ENCODE measurements at places on chromosomes 5 and 9.
A peak's percentile ranks its signal among the peaks of the same experiment; 100 is the strongest.

DNA sequence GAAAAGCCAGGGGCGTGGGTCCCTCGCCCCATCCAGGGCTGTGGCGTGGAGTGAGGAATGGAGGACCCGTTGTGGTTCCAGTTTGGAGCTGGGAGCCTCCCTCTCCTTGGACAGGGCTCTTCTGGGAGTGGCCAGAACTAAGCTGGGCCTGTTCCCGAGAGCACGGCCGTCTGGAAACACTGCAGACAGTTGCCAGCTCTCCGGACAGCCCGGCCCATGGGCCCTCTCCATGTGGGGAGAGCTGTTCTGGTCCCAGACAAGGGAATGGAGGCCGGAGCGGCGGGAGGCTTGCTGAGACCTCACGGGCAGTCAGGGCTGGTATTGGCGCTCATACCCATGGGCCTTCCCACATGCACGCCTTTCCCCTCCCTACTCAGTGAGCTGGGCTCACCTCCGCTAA is 45.2 kb upstream of the FCN2 start:
- no peak for DNase-seq

GRCh38 chr5:96149546-96149945 is 187.9 kb upstream of the ELL2 start:
- DNase-seq = no peak

GRCh38 chr5:72067682-72068470 is 39.4 kb upstream of the MAP1B start:
- no peak for DNase-seq

DNA sequence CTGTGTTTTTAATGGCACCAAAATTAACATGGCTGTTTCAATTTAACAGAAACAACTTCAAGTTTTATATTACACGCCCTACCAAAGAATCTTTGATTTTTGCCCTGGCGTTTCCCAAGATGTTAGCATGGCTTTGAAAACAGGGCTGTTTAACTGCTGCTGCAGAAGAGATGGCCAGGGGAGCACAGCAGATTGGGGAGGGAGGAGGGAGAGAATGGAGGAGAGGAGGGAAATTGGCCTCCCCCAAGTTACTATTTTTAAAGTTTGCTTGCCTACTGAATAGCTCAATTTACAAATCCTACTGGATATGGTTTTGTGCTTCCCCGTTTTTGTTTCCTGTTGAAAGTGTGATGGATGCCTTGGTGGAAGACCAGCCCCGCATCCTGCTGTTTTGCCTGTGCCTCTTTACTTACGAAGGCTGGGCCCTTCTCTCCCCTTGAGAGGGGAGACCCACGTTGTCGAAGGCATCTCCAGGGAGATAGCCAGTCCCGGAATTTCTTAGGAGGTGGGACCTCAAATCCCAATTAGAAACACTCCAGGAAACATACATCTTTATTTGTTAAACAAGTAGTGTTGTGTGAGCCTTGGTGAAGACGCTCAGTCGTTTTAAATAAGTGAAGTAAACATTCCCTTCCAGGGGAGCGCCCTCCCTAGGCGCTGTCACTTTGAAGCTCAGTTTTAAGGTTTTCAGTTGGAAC is 98.6 kb downstream of the AOPEP start:
- DNase-seq = no peak

- DNase-seq = no peak
Measured at GRCh38 chr5:111929261-111929660, 172.3 kb upstream of the NREP start.

DNA sequence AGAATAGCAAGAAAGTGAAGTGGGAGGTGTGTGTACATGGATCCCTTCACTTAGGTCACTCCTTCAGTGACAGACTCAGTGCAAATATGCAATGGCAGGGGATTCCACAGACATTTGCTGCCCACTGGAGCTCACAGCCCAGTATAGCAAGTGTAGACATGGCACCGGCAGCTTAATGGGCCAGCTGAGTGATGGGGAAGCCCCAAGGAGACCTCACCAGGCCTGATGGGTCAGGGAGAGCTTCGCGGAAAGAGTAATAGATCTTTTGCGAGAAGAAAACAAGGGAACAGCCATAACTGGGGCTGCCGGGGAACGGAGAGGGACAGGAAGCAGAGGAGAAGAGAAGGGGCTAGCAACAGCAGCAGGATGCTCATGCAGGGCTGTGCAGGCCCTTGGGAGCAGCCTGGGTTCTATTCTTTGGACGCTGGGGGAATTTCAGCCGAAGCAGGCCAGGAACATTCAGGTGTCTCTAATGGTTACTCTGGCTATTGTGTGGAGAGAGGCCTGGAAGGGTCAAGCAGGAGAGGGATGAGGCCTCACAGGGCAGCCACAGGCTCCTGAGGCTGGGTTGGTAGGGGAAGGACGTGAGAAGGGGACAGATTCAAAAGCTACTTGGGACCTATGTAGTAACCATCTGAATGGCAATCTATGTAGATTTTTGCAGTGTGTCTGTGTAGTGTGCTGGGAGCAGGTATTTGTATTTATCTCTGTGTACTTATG is 27.0 kb downstream of the TCF7 start:
- DNase-seq = no peak

GRCh38 chr5:79689541-79690466 is at the start of gene CMYA5:
Gene CMYA5 (plus strand): TSS chr5:79689836. CDS start chr5:79689908, 72 bp downstream.
- DNase-seq = no peak

GRCh38 chr5:76855961-76856360 is 6.1 kb downstream of the S100Z start:
- no peak for DNase-seq

DNA sequence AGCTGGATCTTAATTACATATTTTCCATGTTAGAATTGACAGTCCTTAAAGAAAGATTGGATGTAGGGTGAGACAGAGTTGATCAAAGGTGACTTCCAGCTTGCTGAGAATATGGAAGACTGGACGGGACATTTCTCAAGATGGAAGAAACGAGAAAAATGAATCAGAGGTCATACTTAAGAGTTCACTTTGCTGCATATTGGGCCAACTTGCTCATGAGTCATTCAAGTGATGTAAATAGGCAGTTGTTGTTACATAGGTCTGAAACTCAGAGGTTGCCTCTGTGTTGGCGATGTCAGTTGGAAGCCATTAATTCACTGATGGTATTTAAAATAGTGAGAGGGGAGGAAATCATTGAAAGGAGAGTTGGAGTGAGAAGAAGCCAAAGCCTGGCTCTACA is 132.8 kb downstream of the CD180 start:
- no peak for DNase-seq

DNA sequence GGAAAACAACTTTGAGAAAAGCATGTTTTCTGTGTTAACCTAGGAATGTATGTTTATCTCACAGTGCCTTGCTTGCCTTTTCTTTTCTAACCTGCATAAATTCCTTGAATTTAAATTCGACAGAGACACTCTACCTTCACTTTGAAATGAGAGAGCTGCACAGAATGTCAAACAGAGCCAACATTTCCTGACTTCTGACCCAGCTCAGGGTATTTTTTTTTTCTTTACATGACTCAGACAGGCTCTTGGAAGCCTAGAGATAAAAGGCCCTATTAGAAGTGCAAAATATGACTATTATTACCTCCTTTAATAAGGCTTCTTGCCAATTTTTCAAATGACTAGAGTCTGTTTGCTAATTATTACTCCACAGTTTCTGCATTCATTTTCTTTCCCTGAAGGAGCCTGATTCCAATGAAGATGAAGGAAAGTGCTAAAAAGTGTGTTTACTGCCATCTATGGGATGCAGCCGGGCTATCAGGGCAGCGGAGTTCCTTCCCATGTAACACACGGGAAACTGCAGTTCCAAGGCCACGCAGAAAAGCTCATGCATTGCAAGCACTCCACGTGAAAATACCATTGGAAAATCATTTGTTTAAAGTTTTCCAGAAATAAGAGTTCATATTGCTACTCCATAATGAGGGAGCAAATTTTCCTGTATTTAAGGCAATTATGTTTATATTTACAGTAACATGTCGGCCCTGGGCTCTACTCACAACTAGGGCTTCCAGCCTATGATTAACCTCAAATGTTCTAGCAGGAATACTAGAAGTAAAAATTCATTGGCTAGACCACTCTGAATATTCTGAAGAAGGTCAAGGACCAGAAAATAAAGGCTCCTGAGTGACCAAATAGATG is 485.6 kb downstream of the ZSWIM6 start:
- no peak for DNase-seq

GRCh38 chr5:119071561-119071995 is 691 bp downstream of the DMXL1 start:
- no peak for DNase-seq

- no peak for DNase-seq
Measured at GRCh38 chr9:107093365-107094060, 189.6 kb upstream of the RAD23B start.

GRCh38 chr9:36845844-36846243 is 188.2 kb downstream of the PAX5 start:
- no peak for DNase-seq

DNA sequence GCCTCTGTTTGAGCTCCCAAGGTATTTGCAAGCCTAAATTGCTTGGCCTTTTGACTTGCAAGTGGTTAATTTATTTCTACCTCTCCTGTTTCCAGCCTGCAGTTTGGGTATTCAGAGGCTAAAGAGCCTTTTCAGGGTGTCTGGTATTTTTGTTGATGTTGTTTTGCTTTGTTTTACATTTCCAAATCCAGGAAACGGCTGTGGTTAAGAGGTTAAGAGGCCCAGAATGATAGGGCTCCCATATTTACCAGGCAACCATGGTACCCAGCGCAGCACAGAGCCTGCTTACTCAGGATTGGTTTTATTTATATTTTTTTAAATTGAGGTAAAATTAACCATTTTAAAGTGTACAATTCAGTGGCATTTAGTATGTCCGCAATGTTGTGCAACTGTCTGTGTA is 92.1 kb downstream of the PDZD2 start:
- DNase-seq = no peak

DNA sequence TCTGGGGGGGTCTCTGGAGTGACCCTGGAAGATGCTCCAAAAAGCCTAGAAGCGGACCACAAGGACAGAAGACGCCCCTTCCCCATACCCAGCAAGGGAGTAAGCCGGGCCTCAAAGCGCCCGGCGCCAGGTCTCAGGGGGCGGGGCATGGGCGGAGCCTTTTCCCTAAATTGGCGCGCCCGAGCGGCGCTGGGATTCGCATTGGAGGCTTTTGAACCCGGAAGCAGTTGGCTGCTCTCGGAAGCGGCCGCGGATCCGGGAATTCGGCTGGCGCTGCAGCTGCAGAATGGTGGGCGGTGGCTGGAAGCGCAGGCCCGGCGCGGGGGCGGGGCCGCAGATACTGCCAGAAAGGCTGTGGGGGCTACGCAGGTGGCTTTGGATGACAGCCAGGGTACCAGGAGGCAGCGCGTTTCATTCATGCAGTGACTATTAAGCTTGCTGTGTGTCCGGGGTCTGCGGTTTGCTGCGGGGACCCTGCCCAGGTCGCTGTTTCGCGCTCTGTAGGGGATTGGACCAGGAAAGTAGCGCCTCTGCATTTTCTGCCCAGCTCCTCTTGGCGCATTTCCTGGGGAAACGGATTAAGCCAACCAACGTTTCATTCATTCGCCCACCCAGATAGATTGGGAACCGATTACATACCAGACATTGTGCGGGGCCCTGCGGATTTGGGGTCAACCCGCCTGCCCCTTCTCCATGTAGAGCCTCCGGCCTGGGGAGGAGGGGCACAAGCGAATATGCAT is 83.0 kb upstream of the FREM1 start:
- peak; percentile 85 for DNase-seq

DNA sequence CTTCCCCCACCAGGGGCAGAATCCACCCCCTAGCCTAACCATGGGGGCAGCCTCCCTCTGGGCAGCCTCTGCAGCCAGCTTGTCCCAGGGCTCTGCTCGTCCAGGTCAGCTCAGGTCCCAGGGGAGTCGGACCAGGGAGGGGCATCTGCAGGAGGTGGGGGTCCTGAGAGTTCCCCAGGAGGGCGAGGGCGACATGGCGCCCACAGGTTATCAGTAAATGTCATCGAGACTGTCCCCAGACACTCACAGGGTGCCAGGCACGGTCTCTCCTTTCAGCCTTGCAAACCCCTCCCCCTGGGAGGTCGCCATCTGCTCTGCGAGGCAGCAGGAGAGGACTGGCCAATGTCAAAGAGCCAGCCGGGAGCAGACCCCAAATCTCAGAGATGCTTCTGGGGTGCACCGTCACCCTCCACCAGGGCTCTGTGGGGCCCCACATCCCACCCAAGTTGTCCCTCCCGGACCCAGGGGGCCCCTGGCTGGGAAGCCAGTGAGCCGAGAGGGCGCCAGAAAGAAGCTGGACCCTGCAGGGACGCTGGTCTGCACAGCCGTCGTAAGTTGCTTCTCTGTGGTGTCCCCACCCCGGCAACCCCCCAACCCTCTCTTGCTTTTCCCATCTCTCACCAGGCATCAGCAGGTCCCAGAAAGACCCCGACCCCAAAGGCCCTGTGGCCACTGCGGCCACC is 69.3 kb downstream of the NTNG2 start:
- DNase-seq = no peak

DNA sequence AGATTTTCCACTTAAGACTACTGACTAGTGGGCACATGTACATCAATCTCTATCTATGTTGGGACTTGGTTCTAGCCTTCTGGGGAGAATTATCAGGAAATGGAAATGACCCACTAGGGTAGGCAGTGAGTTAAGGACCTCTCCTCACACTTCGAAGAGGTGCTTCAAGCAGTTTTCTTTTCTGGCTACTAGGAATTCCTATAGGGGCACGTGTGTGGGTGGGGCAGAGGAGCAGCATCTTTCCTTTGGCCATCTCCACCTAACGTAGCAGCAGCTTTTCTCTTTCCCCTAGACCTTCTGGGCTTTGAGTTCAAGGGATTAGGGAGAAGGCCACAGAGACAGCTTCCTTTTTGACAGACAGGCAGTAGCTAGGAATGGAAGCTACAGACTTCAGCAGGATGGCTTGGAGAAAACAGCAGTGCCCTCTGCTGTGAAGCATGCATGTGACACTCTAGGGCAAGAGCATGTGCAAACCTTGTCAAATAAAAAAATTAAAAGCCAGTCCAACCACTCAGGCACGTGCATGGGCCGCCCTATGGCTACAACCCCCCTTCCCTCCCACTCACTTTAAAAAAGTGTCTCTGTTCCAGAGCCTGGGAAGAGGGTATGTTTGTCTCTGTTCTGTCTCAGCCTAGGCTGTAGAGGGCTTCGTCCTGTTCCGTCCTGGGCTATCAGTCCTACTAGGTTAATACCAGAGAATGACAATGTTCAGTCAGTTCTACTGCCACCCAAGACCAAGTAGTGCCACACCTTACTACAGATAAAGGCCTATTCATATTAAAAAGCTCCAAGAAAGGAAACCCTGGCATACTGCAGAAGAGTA is 8.7 kb upstream of the GFRA3 start:
- DNase-seq = peak; percentile 47

GRCh38 chr9:132487980-132488535 is 78.0 kb downstream of the CFAP77 start:
- DNase-seq = no peak

DNA sequence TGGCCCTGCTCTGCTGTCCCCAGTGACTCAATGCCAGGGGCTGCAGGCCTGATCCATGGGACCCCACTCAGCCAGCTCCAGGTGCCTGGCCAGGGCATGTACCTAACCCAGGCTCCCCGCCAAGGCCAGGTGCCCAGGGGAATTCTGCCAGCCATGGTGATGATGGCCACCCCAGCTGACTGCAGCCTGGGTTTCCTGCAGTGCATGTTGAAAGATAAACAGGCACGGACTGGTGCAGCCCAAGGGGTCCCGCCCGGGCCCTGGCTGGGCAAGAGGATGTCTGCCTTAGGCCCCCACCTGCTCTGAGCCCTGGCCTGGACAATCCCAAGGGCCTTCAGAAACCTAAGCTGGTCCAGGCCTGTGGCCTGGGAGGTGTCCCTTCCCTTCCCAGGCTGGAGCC is 1.2 kb downstream of the ABCA2 start:
- peak; percentile 92 for DNase-seq
